CD4-positive, CD25-positive, alpha-beta regulatory T cell (primary cell): ENCODE measurements at places on chromosomes 4 and X. TPM values are rescaled to one million over a fixed set of nuclear protein-coding genes. Genes with fewer than 3 reads are reported as not detected.

DNA sequence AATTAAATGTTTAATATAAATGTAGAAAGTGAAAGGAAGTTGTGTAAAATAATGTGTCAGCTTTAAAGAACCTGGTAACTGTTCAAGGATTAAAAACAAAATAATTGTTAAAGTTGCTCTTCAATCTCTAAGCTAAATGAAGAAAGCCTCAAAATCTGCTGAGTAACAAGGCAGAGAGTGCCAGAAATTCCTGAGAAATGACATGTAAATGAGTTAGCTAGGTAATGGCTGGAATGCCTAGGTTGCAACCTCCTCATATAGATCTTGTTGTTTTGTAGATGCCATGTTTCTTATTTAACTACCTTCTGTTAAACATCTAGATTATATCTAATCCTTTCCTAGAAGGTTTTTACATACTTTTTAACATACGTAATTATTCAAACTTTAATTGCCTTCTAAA is 763.6 kb upstream of the AGA start:
- DNase-seq, result no peak

- no peak for DNase-seq
Measured at GRCh38 chrX:40199704-40200103, 101.9 kb upstream of the BCOR start.

GRCh38 chr4:146742416-146742815 is 103.7 kb downstream of the POU4F2 start:
- no peak for DNase-seq

The SH3D19 gene
- polyA plus RNA-seq, result 0.80 TPM

- DNase-seq, result no peak
Measured at GRCh38 chrX:153992180-153992579, 19.6 kb downstream of the TMEM187 start.

The S100P gene
- polyA plus RNA-seq, result not detected

The CT45A3 gene
- not detected for polyA plus RNA-seq

DNA sequence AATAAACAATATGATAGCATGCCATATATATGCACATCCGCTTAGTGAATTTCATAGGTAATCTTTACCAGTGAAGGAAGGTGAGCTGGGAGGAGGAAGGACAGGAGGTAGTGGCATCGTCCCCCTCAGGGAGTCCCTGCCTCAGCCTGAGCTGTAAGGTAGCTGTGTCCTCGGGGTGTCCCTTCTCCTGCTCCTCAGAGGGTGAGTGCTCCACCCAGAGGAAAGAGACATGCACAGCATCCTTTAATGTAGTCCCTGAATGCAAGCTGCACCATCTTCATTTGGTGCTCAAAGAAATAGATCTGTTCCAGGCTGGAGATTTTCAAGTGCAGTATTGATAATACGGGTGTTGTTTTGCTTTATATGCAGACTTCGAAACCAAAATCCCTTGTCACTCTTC is 330.4 kb upstream of the SFRP2 start:
- no peak for DNase-seq

The EDA gene
- polyA plus RNA-seq, result not detected

DNA sequence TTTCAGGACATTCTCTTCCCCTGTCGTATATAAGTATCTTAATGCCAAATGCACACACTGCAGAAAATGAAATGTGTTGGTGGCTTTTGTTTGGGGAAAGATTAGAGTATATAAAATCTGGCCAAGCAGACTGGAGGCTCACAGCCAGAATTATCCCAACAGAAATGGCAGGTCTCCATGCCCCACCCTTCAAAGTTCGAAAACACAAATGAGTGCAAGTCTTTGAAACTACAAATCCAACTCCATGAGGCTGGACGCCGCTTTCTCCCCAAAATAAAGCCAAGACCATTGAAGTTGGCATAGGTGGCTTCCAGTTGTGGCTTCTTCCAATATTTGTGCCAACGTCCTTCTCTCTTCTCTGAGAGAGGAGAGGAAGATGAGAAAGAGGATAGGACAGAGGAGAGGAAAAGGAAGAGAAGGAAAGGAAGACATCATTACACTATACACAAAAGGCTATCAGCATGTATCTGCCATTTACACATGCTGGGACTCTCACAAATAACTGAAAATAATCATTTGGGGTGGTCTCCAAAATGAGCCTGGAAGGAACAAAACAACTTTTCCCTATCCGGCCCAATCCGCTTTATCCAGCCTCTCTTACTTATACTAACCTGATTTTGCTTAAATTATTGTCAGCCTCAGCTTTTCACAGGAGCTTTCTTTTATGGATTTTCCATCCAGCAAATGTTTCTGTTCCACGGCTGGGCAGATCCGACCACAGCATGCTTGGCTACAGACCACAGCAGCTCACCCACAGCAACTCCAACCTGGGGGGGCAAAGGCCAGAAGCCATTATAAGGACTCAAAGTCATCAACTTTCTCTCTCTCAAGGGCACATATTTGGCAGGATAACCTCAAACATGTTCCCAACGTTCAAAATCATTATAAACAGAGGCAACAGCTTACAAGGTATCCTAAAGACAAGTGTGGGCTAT is 71.7 kb downstream of the APBB2 start:
- DNase-seq, result no peak

DNA sequence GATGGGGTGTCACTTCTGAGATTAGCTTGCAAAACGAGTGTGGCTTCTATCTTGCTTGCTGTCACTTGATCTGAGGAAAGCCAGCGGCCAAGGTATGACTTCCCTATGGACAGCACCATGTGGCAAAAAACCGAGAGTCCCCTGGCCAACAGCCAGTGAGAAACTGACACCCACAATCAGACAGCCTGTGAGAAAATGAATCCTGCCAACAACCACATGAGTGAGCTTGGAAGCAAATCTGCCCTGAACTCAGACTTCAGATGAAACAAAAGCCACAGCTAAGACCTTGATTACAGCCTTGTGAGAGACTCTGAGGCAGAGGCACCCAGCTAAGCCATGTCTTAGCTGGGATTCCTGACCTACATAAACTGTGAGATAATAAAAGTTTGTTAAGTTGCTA is 45.5 kb downstream of the PPP1R2C start:
- no peak for DNase-seq

The GPC3 gene
- 0.93 TPM for polyA plus RNA-seq

GRCh38 chr4:18593297-18594002 is 571.9 kb upstream of the LCORL start:
- DNase-seq, result peak; percentile 64

GRCh38 chr4:152266831-152267480 is 268.9 kb downstream of the FBXW7 start:
- no peak for DNase-seq

GRCh38 chr4:69099910-69100309 is 3.6 kb downstream of the UGT2B7 start:
- no peak for DNase-seq

DNA sequence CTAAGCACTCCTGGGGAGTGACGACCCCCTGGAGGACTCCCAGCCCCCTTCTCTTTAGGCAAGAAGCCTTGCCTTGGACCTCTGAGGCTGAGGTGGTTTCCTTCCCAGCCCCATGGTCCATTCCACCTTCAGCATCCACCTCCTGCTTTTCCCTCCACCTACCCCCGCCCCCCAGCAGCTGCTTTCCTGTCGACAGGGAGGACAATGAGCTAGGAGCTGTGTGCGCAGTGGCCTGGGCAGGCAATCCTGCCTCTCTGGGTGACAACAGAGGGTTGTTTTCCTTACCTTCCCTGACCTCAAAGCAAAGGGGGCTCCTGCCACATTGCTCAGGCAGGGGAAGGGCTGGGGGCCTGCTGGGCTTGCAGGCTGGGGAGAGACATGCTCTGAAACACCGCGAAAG is 123.5 kb downstream of the BCOR start:
- DNase-seq, result no peak

DNA sequence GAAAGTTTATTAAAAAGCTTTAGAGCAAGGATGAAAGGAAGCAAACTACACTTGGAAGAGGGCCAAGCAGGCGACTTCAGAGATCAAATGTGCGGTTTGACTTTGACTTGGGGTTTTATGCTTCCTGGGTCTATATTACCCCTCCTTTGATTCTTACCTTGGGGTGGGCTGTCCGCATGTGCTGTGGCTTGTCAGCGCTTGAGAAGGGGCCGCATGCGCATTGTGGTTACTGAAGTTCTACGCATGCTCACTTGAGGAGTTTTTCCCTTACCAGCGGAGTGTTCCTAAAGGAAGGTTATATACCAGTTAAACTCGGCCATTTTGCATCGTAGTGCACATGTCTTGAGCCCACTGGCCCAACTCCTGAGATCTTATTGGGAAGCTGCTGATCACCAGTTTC is 9.9 kb downstream of the ZNF157 start:
- peak; percentile 80 for DNase-seq

The F9 gene
- not detected for polyA plus RNA-seq

The NWD2 gene
- polyA plus RNA-seq, result not detected

DNA sequence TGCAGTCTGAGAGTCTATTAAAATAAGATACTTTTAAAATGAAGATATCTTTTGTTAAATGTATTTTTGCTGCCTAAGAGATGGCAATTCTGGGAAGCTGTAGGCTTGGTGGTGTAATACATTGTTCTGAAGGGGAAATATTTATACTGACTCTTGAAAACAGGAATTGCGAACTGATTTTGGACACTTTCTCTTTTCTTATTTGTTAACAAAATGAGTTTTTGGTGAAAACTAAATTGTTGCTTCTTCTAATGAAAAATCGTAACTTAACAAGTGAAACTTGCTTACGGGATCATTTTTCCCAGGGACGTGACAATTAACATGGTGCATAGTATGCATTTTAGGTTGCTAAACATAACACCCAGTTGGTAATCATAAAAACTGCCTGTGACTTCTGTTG is 71.0 kb downstream of the RAPGEF2 start:
- DNase-seq, result no peak

The WAS gene
- 21.8 TPM for polyA plus RNA-seq

- DNase-seq, result no peak
Measured at GRCh38 chr4:118905566-118905965, 16.9 kb downstream of the SYNPO2 start.

GRCh38 chr4:159159611-159160010 is 56.7 kb downstream of the RAPGEF2 start:
- no peak for DNase-seq

- no peak for DNase-seq
Measured at GRCh38 chrX:55715847-55716246, 1.7 kb upstream of the RRAGB start.

The SLC16A2 gene
- not detected for polyA plus RNA-seq

GRCh38 chr4:126123611-126124325 is 809.0 kb downstream of the FAT4 start:
- DNase-seq, result no peak

- no peak for DNase-seq
Measured at GRCh38 chr4:113826421-113826820, 64.9 kb upstream of the CAMK2D start.

GRCh38 chr4:123587983-123588494 is 191.4 kb downstream of the SPRY1 start:
- DNase-seq, result no peak

- no peak for DNase-seq
Measured at GRCh38 chr4:115054836-115055235, 58.6 kb downstream of the NDST4 start.

GRCh38 chr4:139453371-139454110 is 380 bp upstream of the RAB33B start:
- peak; percentile 95 for DNase-seq

GRCh38 chrX:72299891-72300630 is 5.7 kb downstream of the CITED1 start:
- DNase-seq, result no peak

The MAGEA6 gene
- not detected for polyA plus RNA-seq
